ENCODE measurements at places on chromosomes 3 and 15.

DNA sequence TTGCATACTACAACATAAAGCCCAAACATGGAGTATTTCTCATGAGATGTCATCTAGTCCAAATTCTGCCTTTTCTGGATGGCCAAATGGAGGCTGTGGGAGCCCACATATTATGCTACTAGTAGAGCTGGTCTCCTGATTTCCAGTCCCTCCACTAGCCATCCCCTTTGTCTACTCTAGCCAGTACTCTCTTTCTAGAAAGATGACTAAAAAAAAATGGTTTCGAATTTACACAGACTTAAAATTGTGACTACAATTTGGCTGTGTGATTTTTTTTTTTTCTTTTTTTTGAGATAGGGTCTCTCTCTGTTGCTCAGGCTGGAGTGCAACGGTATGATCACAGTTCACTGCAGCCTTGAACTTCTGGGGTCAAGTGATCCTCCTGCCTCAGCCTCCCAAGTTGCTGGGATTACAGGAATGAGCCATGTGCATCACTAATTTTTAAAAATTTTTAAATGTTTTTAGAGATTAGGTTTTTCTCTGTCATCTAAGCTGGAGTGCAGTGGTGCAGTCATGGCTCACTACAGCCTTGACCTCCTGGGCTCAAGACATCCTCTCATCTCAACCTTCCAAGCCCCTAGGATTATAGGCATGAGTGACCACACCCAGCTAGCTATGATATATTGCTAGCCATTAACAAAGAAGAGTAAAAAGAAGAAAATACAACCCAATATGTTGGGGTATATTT lies 273.9 kb downstream of the ADAMTSL3 start:
- no peak for DNase-seq

GRCh38 chr15:63020759-63021430 lies 21.7 kb upstream of the TPM1 start:
- DNase-seq, result no peak

GRCh38 chr3:197302696-197303341 lies 4.4 kb upstream of the DLG1 start:
- no peak for DNase-seq

- DNase-seq, result no peak
Measured at GRCh38 chr3:111851511-111851954, 7.5 kb upstream of the PHLDB2 start.

DNA sequence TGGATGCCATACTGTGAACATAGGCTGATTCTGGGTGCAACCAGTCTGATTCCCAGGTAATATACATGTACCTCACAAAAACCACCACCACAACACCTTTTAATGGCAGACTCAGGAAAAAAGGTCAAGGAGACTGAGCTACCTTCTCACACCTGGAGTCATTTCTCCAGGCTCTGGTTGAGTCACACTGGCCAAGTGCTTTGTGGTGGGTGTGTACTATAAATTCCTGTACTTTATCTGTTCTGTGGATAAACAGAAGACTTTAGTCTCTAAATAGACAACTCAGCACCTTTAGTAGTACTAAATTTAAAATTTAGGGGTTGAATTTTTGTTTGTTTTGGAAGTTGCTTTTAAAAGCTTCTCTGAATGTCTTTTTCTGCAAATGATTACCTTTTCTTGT lies 46.7 kb downstream of the TOP2B start:
- no peak for DNase-seq

GRCh38 chr3:25038922-25039321 lies 389.1 kb upstream of the RARB start:
- no peak for DNase-seq

DNA sequence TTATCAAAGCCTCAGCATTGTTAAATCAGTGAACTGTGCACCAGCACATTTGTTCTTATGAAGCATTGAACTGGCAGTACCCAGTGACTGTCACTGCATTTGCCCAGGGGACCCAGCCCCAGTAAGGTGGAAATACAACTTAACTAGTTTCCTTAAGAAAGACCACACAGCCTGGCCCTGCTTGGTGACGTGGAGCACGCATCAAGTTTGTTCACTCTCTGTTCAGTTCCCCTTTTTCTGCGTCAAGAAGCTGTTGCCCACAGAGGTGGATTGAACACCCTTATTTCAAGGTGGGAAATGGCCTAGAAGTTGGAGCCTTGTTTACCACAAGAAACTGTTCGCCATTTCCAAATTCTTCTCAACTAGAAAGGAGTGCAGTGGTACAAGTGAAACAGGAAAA lies 69.9 kb upstream of the AGBL1 start:
- no peak for DNase-seq

GRCh38 chr3:38578081-38578475 lies 71.4 kb downstream of the SCN5A start:
- DNase-seq, result no peak

- no peak for DNase-seq
Measured at GRCh38 chr3:30308131-30308530, 298.3 kb upstream of the TGFBR2 start.

GRCh38 chr3:102444101-102444500 lies 9.3 kb downstream of the ZPLD1 start:
- DNase-seq, result no peak

GRCh38 chr15:52523192-52523591 lies 5.5 kb downstream of the MYO5A start:
- no peak for DNase-seq

DNA sequence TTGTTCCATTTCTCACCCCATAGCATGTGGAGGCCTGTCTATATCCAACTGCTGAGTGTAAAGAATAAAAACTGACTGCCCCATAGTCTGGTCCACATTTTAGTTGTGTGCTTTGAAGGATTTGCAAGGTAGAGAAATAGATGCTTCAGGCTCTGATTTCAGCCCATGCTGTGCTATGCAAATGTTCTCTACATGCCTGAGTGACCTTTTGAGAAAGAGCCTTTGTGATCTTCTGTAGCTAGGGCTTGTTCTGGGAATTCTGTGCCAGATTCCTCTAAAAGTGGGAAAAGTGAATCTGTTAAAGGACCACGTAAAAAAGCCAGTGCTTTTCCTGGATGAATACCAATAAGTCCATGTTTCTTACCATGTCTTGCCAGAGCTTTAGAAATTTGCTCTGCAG lies 5.2 kb downstream of the KCTD6 start:
- no peak for DNase-seq

- DNase-seq, result no peak
Measured at GRCh38 chr3:143586576-143586975, 261.7 kb downstream of the SLC9A9 start.

DNA sequence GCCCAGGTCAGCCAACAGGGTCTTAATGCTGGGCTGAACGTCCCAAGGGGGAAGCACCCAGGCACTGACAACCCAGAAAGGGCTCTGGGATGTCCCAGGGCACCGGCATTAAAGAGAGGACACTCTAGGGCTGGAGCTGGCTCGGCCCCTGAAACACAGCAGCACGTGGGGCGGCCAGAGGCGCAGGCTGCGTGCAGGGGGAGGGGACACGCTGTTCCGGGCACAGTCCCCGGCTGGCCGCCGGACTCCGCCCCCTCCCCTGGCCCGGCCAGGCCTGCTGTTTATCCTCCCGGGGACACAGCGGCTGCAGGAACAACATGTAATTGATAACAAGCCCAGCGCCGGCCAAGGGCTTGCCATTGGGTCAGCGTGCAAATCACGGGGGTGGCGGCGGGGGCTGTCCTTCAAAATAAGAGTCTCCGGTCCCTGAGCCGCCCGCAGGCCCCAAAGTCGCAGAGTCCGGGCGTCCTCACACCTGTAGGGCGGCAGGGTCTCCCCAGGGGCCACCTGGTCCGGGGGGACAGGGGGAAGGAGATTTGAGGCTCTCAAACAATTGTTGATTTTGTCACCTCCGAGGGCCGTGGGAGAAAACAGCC lies 1.3 kb downstream of the KLF15 start:
- DNase-seq, result no peak

DNA sequence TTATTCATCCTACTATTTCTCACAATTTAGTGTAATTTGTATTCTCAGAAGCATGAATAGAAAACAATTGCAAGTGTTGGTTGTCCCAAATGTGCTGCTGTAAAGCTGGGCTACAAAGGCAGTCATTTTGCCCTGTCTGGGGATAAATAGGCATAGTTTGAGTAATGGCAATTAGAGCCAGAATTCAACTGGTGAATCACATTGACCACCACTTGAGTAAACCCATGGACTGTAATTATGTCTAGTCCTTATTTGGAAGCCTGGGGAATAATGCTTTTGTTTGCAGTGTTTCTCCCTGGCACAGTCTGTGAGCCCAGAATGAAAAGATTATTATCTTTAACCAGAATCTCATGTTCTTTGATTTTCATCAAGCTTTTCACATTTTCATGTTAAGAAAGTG lies 30.5 kb upstream of the CHL1 start:
- no peak for DNase-seq

GRCh38 chr3:192879346-192880031 lies 38.2 kb downstream of the MB21D2 start:
- no peak for DNase-seq

DNA sequence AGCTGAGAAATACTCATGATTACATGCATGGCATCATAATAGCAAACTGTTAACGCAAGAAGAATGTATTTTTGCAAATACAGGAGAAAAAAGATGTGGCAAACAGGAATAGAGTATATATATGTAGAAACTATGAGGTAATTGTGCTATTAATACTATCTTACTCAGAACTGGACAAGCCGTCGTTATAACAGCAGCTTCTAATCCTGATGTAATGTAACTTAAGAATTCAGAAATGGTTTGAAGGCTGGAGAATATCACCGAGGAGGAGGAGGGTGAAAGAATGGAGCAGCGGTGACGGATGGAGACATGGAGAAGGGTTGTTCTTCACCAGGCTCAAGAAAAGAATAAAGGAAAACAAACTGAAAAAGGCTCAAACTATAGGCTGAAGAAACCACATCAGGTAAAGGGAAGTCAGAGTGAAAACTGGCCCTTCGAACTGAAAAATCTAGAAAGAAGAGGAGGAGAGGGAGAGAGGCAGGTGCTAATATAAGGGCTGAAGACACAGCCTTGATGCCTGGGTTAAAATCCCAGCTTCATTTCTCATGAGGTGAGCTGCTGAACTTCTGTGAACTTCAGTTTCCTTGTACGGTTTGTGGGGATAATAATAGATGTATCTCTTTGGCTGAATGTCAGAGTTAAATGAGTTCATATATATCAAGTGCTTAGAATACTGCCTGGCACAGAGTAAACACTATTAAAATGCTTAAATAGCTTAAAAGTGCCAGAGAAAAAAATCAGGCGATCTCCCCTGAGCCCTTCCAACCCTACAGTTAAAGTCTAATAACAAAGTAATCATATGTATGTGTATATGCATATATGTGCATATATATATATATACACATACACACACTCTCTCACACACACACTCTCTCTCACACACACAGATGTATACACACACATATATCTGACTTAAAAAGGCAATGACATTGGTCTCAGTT lies 43.9 kb downstream of the GOLIM4 start:
- DNase-seq, result no peak

DNA sequence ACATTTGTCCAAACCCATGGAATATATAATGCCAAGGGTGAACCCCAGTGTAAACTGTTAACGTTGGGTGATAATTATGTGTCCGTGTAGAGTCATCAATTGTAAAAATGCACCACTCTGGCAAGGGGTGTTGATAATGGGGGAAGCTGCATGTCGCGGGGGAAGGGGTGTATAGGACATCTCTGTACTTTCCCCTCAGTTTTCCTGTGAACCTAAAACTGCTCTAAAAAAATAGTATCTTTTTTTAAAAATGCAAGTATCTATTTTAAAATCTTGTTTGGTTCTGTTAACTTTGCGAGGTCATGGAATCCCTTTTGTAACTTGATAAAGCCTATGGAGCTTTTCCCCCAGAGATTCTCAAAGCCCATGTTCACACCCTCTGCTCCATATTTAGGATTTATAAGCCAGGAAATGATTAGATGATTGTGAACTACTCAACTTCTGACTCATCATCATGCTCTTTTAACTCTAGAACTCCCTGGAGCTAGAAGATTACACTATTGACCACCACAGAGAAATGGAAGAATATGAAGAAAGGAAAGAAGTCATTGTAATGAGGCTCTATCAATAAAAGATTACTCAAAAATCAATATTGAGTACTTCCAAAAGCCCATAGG lies 56.1 kb upstream of the C3orf49 start:
- no peak for DNase-seq

DNA sequence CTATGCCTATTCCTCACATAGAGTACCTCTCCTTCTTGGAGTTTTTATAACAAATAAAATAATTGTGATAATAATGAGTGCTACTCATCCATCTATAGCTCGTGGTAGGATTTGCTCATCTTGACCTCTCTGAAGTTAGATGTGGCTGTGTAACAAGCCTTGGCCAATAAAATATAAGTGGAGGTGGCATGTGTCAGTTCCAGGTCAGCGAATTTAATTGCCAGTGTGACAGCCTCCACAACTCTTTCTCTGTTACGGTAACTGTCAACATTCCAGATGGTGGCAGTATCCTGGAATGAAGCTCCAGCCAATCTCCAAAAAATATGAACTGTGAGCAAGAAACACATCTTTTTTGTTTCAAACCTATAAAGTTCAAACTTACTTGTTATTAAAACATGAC lies 13.8 kb downstream of the CLRN1 start:
- DNase-seq, result no peak

DNA sequence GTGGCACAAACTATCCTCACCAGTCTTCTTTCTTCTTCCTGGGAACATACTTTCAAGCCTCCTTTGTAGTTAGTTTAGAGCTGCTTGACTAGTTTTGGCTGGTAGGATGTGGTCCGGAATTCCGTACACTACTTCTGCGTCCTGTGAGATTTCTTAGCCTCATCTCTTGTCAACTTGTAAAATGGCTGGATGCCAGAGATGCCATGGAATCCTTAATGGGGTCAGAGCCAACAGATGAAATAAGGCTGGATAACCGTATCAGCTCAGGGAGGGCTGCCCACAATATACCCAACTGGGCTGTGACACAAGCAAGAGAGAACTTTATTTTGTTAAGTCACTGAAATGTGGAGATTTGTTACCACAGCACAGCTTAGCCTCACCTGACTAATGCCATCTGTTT lies 466.9 kb upstream of the MDFIC2 start:
- no peak for DNase-seq

DNA sequence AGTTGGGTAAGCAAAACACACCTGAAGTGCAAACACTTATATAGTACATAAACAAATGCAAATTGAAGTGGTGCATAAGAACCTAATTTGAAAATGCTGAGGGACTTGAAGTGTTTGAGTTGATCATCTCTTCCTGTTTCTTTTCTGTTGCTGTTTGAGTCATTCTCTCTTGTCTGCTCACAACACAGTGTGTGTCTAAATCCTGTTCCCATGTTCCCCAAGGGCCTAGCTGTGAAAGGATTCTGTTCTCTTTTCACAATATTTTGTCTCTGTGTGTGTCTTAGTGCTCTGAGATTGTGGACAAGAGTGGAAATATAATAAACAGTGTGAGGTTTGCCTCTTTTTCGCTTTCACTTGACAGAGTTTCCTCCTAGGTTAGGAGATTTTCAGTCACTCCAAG lies 6.1 kb downstream of the CD96 start:
- DNase-seq, result no peak

GRCh38 chr3:13477943-13478342 lies 2.2 kb upstream of the HDAC11 start:
- DNase-seq, result no peak
